Calu3 (cell line): ENCODE measurements at places on chromosomes 5 and 9.

DNA sequence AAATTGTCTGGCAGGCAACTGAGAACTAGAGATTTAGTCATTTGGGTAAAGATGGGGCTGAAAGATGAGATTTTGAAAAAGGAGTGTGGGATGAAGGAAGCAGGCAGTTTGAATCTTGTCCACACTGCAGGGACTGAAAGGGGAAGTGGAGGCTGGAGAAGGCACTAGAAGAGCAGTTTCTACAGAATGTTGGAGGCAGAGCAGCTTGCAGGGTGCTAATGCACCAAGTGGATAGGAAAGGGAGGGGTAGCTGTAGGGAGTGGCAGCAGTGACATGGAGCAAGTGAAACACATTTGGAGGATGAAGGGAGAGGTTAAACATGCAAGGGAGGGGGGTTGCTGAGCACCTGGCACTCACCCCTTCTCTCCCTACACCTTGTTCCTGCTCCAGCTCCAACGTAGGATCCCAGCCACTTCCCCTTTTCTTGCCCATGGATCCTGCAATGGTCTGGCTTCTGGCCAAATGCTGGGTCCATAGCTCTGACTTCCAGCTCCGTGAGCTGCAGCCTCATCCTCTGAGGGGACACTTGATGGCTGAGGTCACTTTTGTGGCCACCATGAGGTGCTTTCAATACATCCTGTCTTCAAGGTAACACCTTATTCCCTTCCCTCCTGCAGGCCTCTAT, 30.0 kb upstream of the FGD3 start:
- no peak for DNase-seq

- DNase-seq: no peak
Measured at GRCh38 chr9:133534346-133535291, at the start of gene ADAMTSL2. Gene ADAMTSL2, plus strand, starts transcription at chr9:133534704. Its CDS starts 2,009 bp downstream, at chr9:133536713.

DNA sequence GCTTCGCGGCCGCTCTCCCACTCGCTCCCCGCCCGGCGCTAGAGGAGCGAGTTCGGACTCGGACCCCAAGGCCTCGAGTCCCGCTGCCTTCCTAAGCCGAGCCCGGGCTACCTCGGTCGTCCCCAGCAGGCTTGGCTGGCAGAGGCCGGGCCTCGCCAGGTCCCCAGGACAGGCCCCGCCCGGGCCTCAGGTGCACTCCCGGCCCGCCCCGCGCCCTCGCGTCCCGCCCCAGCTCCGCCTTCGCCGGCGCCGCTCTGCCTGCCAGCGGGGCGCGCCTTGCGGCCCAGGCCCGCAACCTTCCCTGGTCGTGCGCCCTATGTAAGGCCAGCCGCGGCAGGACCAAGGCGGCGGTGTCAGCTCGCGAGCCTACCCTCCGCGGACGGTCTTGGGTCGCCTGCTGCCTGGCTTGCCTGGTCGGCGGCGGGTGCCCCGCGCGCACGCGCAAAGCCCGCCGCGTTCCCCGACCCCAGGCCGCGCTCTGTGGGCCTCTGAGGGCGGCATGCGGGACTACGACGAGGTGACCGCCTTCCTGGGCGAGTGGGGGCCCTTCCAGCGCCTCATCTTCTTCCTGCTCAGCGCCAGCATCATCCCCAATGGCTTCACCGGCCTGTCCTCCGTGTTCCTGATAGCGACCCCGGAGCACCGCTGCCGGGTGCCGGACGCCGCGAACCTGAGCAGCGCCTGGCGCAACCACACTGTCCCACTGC, at the start of gene SLC22A5:
TSS of gene SLC22A5 (plus strand) at position 237 of the 707 bp plus-strand sequence. CDS start at position 500, 263 bp downstream.
- peak; percentile 90 for DNase-seq

GRCh38 chr5:64671678-64672077, 18.6 kb upstream of the SHISAL2B start:
- no peak for DNase-seq

- DNase-seq: no peak
Measured at GRCh38 chr5:61910771-61911170, 395.2 kb upstream of the KIF2A start.

GRCh38 chr5:5055712-5056111, 84.4 kb upstream of the ADAMTS16 start:
- DNase-seq: no peak

DNA sequence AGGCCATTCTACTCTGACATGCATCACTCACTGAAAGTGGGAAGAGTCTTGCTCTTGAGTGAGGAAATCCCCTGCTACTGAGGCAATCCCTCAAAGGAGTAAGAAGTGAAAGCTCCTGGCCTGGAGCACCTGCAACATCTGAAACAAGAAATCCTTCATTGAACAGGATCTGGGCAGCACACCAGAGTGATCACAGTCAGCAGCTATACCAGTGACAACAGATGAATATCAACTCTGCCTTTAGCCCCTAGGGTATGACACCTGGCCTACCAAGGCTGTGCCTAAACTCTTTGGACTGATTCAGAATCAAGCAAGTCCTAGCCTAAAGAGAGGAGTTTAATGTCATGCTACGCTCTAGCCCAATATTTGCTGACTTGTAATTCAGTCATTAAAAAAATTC, 156.2 kb upstream of the CCDC152 start:
- no peak for DNase-seq

GRCh38 chr9:36191290-36191645, 547 bp downstream of the CLTA start:
- no peak for DNase-seq

DNA sequence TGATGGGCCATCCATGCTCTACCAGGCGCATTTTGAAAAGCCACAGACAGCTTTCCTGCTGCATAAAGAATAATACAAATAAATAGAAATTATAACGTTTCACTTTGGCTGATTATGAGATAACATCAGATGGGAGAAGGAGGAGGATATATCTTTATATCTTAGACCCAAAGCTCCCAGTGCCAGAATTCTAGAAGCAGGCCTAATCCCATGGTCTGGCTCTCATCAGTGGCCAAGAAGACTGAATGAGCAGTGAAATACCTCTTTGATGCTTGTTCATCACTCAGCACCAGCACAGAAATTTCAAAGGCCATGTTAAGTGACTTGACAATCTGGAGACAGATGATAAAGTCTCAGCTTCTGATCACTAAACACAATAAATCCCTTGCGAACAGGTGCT, 107.6 kb downstream of the PPP2R2B start:
- DNase-seq: no peak

DNA sequence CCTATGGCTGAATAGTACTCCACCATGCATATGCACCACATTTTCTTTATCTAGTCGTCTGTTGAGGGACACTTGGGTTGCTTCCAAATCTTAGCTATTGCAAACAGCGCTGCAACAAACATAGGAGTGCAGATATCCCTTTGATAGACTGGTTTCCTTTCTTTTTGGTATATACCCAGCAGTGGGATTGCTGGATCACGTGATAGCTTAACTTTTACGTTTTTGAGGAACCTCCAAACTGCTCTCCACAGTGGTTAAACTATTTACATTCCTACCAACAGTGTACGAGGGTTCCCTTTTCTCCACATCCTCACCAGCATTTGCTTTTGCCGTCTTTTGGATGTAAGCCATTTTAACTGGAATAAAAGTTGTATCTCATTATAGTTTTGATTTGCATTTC, 142.6 kb downstream of the TARS1 start:
- DNase-seq: no peak
